Stimulated activated CD4-positive, alpha-beta T cell treated with anti-CD3 and anti-CD28 coated beads, Interleukin-1b, Interleukin-23, amount 100 ng/mL, for 1 hour (primary cell): ENCODE measurements at places on chromosomes 12 and 14.

DNA sequence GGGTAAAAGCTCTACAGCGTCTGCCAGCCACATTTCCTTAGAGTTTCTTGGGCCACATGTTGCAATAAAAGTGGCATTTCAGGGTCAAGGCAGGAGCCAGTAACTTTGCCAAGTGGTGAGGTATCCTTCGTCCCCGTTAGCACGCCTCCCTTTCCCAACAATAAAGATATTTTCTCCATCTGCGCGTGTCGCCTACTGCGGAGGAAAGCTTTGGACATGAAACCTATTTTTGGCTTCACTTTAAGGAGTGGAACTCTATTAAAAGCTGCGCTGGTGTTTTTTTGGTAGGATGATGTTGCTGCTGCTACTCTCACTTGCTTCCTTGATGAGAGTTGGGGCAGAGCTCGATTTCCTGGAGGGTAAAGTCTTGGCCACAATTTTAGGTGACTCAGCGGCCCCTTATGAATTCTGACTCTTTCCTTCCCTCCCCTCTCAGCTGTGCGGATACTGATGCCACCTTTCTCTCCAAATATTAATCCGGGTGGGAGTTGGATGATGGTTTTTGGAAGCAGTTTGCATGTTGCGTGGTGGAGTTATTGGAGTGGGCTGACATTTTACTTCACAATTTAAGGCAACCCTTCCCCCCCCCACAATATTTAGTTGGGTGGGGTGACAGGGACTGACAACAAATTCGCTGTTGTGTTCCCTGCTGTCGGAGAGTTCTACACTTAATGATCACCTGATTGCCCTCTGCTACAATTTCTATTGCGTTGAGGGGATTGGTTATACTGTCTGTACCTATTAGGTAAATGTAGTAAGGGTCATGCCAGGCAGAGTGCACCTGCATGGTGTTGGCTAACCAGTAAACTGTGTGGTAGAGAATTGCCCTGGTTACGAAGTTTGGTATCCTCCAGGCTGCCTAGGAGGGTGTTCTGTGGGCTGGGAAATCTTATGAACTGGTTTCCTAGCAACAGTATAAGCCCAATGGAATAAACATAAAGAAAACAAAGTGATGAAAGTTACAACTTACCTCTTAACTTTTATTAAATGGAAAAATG is 1.1 kb downstream of the CCDC91 start:
- no peak for DNase-seq

DNA sequence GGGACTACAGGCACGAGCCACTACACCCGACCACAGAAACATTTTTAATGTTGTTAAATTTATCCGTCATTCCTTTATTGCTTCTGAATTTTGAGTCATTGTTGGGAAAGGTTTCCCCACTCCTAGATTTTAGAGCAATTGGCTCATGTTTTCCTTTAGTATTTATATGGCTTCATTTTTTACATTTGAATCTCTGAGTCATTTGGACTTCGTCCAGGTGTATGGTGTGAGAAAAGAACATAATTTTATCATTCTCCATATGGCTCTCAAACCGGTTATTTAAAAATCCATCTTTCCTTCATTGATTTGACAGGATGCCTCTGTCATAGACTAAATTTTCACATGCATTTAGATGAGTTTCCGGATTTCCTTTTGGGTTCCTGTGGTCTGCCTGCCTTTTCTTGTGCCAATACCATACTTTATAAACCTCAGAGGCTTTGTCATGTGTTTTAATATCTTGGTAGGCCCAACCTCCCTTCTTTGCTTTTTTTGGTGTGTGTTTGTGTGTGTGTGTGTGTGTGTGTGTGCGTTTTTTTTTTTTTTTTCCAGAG is 30.9 kb downstream of the LRTM2 start:
- DNase-seq = no peak

GRCh38 chr14:64195199-64195598 is 99.0 kb downstream of the ESR2 start:
- no peak for DNase-seq

DNA sequence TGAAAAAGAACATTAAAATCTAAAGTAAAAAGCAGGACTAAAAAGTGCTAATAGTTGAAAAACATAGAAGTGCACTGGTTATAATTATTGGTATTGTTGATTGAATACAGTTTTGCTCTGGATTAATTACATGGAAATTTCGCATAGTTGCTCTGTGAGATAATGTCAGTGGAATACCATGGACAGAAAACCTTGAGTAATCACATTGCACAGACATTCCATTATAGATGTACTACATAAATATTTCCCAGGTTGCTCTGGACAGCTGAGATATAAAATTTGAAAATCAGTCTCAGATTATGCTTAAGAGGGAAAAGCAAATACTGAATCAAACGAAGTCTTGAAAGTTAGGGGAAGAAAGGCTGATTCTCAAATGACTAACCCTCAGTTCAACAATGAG is 439.3 kb upstream of the FLRT2 start:
- no peak for DNase-seq

DNA sequence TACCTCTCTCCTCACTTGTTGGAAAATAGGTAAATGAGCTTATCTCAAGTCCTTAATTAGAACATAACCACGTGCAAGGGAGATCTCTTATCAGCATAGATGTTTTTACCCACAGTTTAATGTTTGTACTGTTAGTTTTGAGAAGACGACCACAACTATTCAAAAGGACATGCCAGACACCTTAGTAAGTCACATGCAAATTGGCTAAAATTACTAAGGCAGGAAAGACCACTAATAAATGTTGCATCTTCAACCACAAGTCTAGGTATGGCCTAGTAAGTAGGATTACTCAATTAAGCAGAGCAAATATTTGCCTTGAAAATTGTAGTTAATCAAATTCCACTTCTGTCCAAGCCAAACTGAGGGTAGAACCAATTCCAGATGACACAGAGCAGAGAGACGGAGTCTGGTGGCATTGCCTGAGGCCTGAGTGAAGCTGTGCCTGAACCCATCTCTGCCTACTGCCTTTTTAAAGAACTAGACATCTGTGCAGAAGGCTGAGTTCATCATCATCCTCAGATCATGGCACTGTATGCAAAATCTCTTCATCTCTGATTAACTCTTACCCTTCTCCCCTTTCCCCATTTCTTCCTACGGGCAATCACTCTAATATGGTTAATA is 29.7 kb upstream of the CHST11 start:
- DNase-seq = no peak

DNA sequence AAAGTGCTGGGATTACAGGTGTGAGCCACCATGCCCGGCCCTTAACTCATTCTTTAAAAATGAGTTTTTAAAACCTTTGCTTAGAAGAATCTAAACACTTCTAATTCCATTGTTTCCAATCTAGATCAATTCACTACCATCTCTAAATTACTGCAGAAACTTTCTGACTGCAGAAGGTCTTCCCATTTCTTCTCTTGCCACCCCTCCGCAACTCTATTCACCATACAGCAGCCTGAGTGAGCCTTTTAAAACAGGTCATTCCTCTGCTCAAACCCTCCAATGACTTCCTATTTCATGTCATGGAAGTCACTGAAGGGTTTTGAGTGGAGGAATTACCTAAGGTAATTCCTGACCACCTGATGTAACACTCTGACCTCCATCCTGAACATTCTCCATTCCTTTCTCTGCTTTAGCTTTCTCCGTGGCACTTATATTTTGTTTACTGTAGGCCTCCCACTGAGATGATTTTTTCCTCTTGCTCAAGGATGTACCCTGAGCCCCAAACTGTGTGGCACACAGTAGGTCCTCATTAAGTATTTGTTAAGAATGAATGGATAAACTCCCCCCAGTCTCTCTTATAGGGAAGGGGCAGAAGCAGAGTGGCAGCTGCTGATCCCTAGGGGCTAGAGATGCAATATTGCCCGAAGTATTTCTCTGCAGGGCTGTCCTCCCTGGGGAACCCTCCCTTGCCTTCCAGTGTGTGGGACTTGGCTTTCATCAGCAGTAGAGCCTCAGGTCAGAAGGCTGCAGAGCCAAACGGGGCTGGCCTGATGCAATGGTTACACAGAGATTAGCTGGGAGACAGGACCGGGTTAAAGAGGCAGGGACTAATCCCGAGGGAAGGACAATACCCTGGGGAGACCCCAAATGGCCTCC is 1.2 kb downstream of the DDIT3 start:
- no peak for DNase-seq
